T-helper 22 cell (primary cell): ENCODE measurements at places on chromosomes 2 and 18.

GRCh38 chr18:3262234-3263131 is 550 bp downstream of the MYL12B start:
- peak; percentile 20 for DNase-seq

DNA sequence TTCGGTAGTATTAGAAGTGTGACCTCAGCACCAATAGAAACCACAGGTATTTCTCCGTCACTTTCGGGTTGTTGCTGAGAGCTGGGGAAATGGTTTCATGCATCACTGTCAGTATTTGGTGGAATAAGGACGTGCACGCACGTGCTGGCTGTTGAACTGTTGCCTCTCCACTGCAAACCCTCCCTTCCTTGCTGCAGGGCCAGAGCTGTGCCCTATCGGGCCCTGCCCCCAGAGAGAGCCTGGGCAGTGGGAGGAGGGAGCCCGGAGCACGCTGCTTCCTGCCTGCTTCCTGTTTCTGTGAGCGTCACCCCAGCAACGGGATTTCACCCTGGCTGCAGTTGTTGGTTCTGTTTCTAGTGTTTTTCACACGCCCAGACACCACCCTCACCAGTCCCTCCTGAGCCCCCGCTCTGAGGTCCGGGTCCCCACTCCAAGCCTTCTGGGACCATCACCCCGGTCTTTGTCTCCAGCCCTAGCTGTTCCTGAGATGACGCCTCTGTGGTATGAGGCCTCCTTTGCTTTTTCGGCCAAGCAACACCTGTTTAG is 47.4 kb downstream of the LRRFIP1 start:
- DNase-seq = peak; percentile 92

GRCh38 chr2:199999166-199999565 is 43.8 kb downstream of the MAIP1 start:
- DNase-seq = no peak

GRCh38 chr2:9556121-9556743 is 602 bp upstream of the ADAM17 start:
- no peak for DNase-seq

- DNase-seq = no peak
These were observed 177.3 kb downstream of the HAUS1 start for GRCh38 chr18:46281185-46282176.

- DNase-seq = no peak
These were observed 15.5 kb upstream of the ATG16L1 start for GRCh38 chr2:233235977-233236376.

DNA sequence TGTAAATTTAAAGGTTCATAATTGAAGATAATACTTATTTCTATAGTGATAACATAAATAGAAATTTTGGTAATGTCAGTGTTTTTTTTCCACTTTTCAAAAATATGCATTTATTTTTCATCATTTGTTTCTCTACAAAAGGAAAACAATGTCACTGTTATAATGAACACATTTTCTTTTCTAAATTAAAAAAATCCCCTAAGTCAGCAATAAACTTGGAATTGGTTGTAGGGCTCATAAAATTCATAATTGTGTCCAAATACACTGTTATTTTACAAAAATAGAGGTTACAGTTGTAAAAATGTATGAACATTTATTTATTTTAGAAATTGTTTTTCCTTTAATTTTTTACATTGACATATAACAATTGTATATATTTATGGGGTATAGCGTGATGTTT is 26.4 kb upstream of the SERPINB12 start:
- no peak for DNase-seq

DNA sequence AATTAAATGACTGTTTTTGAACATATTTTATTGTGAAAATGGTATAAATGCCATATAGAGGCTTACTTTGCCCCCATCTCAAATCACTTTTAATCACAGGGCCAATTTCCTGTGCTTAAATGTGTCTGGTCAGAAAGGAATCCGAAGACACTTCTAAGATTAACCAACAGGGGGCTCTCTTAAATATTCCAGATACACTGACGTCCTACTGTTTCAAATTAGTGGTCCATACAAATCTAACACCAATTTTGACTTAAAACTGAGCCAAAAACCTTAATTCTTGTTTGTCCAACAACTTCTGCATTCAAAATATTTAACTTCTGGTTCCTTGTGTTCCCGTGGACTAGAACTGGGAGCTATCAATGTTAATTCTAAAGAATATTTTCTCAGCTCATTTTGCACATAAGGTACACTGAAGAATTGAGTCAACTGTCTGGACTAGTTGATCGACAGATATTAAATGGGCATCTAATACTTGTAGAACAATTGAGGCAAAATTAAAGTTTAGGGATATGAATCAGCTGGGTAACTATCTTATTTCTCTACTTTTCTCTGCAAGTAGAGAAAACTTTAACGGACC is 557.5 kb downstream of the ARHGAP15 start:
- DNase-seq = no peak

DNA sequence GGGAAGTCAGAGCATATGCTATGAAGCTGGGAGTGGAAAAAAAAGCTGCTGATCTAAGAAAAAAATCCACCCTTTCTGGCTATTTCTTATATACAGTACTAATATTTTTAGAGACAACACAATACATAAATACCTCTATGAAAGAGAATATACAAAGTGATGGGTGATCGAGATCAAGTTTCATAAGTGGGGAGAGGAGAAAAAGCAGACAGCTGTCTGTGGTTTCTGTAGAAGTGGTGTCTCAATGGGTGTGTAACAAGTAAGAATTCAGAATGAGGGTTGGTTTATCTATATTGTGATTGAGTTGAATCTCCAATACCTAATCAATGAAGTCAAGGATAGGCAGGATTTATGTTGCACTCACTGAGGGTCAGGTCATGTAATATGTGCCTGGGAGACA is 191.0 kb downstream of the HNMT start:
- DNase-seq = no peak

GRCh38 chr2:179233083-179233490 is 31.5 kb downstream of the SESTD1 start:
- DNase-seq = no peak

GRCh38 chr2:42568401-42569115 is at the start of gene MTA3:
Gene MTA3, plus strand, starts transcription at chr2:42568632. Its CDS starts 114 bp downstream, at chr2:42568746.
- DNase-seq = peak; percentile 27

GRCh38 chr2:111231532-111232252 is 111.0 kb downstream of the BCL2L11 start:
- no peak for DNase-seq

- DNase-seq = no peak
These were observed 70.1 kb downstream of the QPCT start for GRCh38 chr2:37414470-37414949.

DNA sequence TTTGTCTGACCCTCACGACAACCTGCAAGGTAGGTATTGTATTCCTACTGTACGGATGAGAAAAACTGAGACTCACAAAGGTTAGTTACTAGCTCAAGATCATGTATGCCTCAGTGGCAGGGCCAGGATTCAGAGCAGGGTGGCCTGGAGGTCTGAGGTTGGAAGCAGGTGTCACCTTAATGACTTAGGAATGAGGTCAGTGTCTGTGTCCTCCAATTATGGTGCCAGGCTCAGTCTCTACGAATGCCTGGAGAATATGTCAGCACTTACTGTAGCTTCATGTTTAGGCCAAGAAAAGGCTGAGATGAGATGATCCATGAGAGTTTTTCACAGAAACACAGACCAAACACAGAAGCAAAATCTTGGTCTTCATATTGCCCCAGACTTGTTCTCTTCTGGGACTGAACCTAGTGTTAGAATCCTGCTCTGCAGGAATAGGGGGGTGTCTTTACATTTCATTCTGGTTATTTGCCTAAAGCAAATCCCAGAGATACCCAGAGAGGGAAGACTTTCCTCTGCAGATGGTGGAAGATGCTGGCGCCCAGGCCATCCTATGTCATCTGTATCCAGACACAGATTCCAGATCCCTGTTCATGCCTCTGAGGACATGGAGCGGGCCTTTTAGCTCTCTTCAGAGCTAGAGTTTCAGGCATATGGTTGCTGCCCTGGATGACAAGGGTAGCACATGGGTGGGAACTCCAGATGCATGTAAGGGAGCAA is 16.3 kb upstream of the RAB10 start:
- no peak for DNase-seq

- DNase-seq = no peak
These were observed 12.5 kb downstream of the C1D start for GRCh38 chr2:68050353-68050752.

GRCh38 chr2:46344706-46345105 is 47.5 kb downstream of the EPAS1 start:
- DNase-seq = no peak

DNA sequence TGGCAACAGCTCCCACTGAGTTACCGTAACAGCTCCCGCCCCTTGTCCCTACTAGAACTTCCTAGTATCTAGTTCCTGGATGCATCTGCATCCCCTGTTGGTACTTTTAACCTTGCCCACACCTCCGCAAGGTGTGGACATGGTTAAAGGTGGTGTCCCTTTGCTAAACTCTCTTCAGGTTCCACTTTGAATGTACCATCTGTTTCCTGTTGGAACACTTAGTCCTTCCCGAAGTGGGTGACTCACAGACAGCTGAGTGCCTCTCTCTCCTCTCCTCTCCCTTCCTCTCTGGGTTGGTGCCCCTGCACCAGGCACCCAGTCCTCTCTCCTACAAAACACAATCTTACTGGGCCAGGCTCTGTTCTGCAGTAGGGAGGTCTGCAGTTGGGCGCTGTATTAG is 19.6 kb upstream of the REL start:
- no peak for DNase-seq

DNA sequence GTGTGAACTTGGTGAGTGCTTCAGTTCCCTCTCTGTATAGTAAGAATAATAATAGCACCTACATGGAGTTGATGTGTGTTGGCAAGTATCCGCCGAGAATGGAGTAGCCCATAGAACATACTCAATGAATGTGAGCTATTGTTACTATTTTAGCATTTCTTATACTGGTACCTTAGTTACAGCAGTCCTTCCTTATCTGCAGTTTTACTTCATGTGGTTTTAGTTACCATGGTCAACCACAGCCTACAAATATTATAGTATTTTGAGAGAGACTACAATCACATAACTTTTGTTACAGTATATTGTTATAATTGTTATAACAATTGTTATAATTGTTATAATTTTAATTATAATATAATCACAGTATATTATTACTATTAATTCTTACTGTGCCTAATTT is 152.5 kb upstream of the RASGRP3 start:
- no peak for DNase-seq

DNA sequence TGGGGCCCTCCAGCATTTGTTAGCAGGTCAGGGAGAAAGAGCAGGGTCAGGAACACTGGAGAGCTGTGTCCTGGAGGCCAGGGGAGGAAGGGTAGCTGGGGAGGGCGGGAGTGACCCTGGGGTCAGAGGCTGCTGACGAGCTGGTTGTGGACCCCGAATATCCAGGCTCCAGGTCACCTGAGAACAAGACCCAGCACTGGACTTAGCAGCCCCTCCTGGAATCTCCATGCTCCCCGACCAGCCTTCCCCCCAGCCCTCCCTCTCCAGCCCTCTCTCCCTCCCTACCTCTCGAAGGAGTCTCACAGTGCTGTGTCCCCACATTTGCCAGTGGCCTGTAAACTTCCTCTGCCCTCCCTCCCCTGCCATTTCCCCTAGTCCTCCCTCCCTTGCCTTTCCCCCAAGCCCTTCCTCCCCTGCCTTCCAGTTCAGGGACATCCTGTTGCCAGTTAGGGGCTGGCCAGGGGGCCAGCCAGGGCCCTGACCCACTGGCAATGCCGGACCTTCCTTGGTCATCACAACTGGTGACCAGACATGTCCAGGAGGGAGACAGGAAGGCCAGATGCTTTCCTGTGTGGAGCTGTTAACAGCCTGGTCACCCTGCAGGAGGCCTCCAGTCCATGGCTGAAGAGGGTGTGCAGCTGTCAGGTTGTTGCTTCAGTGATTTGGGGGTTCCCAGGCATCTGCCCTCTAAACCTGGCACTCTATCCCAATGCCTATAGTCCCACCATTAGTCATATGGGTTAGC is 50.0 kb upstream of the FAHD2A start:
- no peak for DNase-seq

- no peak for DNase-seq
These were observed 185.3 kb downstream of the STK39 start for GRCh38 chr2:168062054-168062453.

- no peak for DNase-seq
These were observed 200.1 kb downstream of the BCL11A start for GRCh38 chr2:60353406-60353800.

- DNase-seq = no peak
These were observed 44.0 kb downstream of the ITGB6 start for GRCh38 chr2:160156100-160156499.

GRCh38 chr2:218430721-218431120 is 11.8 kb downstream of the VIL1 start:
- DNase-seq = no peak

- DNase-seq = no peak
These were observed 170.7 kb upstream of the FSIP2 start for GRCh38 chr2:185567940-185568339.

DNA sequence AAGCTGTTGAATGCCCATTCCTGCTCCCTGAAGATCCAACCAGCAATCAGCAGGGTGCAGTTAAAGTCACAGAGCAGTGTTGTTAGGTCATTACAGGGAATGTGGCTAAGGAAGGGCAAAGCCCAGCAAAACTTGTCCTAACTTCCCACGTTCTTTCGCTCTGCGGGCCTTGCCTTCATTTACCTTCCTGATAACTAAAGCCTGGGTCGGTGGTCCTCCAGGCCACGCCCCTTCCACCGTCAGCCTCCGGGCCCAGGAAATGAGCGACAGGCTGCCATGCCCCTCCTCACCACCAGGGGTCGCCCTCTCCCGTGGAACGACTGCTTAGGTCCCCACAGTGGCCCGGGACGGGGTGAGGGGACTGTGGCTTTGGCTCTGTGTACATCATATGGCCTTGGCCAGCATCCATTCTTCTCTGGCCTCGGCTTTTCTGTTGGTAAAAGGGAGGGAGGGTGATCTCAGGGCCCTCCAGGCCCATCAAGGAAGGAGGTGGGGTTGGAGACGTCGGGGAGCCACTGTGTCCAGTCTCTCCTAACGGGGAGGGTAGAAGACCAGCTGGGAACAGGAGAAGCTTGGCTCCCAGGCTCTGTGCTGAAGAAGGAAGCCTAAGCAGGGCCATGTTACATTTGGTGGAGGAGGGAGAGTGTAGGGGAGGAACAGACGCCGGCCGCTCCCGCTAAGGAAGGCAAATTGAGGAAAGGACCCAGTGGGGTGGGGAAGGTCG is 2.2 kb downstream of the SH2D6 start:
- DNase-seq = peak; percentile 67

DNA sequence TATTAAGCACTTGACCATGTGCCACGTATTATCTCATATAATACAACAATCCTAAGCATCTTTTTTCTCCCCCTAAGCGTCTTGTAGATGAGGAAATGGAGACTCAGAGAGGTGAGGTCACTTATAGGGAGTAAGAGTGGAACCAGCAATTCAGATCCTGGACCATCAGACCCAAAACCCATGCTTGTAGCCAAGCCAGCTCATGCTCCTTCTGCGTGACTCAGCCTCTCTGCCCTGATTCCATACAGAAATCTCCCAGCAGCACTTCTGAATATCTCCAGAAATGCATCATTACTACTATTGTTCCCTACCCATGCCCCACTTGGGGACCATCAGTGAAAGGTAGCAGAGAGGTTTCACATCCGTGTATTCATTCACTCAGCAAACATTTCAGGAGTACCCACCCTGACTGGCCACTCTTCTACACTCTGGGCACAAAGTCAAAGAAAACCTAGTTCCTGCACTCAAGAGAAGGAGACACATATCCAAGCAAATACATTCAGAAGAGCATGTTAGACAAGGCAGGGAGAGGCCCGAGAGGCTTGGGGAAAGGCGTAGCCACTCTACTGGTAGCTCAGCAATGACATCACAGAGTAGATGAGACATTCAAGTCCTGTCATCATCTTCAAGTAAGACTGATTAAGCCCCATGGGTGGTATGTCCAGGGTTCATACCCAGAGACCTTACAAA is 141.9 kb downstream of the MTCL1 start:
- no peak for DNase-seq
